ENCODE measurements at places on chromosomes 3 and 15. TPM values are rescaled to one million over a fixed set of nuclear protein-coding genes. Genes with fewer than 3 reads are reported as not detected.

- no peak overlapping the region for H3K27ac ChIP-seq
- no peaks in the 10 kb centered on the region for H3K4me1 ChIP-seq
- peaks cover 1% of the 10 kb centered on the region for H3K27me3 ChIP-seq
- no peak overlapping the region for H3K4me3 ChIP-seq
Observed at GRCh38 chr3:187551416-187551815, 118.8 kb downstream of the SST start.

Gene SLC12A8
- 2.4 TPM for total RNA-seq

DNA sequence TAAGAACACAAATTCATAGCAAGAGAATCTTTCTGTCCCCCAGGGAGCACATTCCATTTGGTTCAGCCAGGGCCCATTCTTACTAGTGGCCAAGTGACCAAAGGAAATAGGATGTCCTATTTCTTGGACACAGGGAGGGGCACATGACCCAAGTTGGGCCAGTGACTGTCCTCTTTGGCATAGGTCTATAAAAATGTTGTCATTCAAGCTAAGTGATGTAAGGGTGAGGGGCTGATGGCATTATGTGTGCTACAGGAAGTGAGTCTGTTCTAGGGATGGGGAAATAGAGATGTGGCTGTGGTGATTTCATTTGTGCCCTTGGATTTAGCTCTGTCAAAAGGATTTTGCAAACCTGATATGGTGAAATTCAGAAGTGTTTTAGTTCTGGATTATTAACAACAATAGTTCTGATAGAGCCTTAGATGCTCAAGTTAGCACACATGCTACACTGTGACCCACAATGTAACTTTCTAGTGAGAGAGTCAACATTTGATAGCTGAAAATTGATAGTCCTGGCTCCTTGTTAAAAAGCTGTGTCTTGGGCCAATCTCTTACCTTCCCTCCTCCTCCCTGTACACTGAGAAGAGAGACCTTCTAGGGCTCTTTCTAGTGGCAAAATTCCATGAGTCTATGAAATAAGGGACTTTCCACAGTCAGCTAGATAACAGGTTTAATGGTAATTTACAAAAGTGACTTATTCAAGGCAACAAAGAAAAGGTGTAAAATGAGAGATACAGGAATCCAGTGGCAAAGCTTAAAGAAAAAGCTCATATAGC lies 117.2 kb downstream of the THRB start:
- DNase-seq = no peak
- H3K27me3 ChIP-seq = no peaks in the 10 kb centered on the region
- H3K27ac ChIP-seq = no peak overlapping the region
- H3K4me3 ChIP-seq = no peak overlapping the region
- H3K36me3 ChIP-seq = no peaks in the 10 kb centered on the region

DNA sequence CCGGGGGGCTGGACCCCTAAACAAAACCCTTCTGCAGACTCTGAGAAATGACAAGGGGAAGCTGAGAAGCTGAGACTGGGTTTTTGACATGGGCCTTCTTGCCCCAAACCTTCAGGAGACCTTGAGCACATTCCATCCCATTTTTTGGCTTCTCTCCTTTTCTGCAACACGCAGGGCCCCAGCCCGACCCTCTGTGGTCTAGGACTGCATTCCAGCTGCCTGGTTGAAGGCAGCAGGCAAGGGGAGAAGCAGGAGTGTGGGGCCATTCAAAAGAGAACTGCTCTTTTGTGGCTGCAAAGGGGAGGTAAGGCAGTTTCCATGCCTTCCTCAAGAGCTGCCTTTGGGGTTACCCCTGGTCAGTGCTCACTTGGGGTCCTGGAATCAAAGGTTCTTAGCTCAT lies 263.0 kb downstream of the TLE3 start:
- no peak overlapping the region for H3K4me3 ChIP-seq
- H3K27ac ChIP-seq = no peak overlapping the region

- no peaks in the 10 kb centered on the region for H3K36me3 ChIP-seq
- no peak overlapping the region for H3K27ac ChIP-seq
- H3K4me1 ChIP-seq = no peaks in the 10 kb centered on the region
- H3K4me3 ChIP-seq = no peak overlapping the region
Observed at GRCh38 chr3:54830658-54831057, 97.2 kb downstream of the LRTM1 start.

DNA sequence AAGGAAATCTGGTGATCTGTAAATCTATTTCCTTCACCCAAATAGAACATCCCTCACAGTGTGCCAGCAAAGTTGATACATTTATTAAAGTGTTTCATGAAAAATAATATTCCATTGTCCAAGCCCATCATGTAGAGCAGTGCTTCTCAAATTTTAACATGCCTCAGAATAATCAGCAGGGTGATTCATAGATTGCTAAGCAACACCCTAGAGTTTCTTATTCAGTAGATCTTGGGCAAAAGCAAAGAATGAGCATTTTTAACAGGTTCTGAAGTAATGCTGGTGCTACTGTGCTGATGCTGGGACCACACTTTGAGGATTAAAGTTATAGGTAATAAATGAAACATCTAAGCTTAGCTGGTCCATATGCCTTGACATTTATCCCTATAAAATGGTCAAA lies 210.5 kb downstream of the ZIC4 start:
- no peaks in the 10 kb centered on the region for H3K36me3 ChIP-seq
- H3K4me1 ChIP-seq = no peaks in the 10 kb centered on the region
- H3K27ac ChIP-seq = no peak overlapping the region
- H3K27me3 ChIP-seq = no peaks in the 10 kb centered on the region
- H3K4me3 ChIP-seq = no peak overlapping the region

Gene DUSP7
- total RNA-seq = 9.5 TPM

DNA sequence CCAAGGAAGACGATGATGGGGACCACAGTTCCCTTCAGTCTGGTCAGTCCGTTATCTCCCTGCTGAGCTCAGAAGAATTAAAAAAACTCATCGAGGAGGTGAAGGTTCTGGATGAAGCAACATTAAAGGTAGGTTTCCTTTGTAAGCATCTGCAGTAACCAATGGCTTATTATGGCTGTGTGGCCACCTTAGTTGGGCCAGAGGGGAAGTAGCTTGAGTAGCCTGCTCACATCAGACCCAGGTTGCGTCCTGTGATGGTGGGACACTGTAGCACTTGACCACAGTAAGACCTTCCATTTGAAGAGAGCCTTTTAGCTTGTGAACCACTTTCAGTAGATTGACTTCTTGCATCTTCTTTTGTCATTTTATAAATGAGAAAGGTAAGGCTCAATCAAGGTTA lies 22.6 kb downstream of the STARD5 start:
- H3K27ac ChIP-seq = no peak overlapping the region
- DNase-seq = no peak
- no peaks in the 10 kb centered on the region for H3K36me3 ChIP-seq
- no peak overlapping the region for H3K4me3 ChIP-seq
- H3K27me3 ChIP-seq = peaks cover 5% of the 10 kb centered on the region
- peaks cover 8% of the 10 kb centered on the region for H3K4me1 ChIP-seq

Gene SLC27A2
- total RNA-seq = not detected

GRCh38 chr3:23981955-23982354 lies 36.9 kb downstream of the NR1D2 start:
- no peaks in the 10 kb centered on the region for H3K27me3 ChIP-seq
- peak; percentile 23 for DNase-seq
- peak overlapping the region; percentile 90 for H3K27ac ChIP-seq

Gene ZIC4
- not detected for total RNA-seq

- H3K27ac ChIP-seq = peak overlapping the region; percentile 48
- peaks cover 9% of the 10 kb centered on the region for H3K36me3 ChIP-seq
Observed at GRCh38 chr3:42077785-42078184, 13.4 kb upstream of the TRAK1 start.

DNA sequence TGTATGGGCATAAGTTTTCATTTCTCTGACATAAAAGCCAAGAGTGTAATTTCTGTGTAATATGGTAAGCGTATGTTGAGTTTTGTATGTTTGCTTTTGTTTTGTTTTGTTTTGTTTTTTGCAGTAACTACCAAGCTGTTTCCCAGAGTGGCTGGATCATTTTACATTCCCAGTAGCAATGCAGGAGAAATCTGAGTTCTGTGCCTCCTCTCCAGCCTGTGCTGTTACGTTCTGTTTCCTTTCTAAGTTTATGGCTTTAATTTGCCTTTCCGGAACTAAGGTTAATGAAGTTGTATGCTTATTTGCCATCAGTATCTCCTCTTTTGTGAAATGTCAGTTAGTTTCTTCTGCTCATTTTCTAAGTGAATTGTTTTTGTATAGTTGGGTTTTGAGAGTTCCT lies 307.8 kb downstream of the GABRG3 start:
- no peak overlapping the region for H3K4me3 ChIP-seq
- H3K27me3 ChIP-seq = peaks cover 4% of the 10 kb centered on the region
- no peaks in the 10 kb centered on the region for H3K36me3 ChIP-seq
- peaks cover 35% of the 10 kb centered on the region for H3K4me1 ChIP-seq
- no peak for DNase-seq

Gene IRAK2
- total RNA-seq = 0.20 TPM

- H3K27ac ChIP-seq = no peak overlapping the region
- H3K27me3 ChIP-seq = peaks cover 3% of the 10 kb centered on the region
- DNase-seq = no peak
- H3K4me3 ChIP-seq = no peak overlapping the region
- peaks cover 6% of the 10 kb centered on the region for H3K4me1 ChIP-seq
Observed at GRCh38 chr15:88178631-88179030, 77.9 kb downstream of the NTRK3 start.

DNA sequence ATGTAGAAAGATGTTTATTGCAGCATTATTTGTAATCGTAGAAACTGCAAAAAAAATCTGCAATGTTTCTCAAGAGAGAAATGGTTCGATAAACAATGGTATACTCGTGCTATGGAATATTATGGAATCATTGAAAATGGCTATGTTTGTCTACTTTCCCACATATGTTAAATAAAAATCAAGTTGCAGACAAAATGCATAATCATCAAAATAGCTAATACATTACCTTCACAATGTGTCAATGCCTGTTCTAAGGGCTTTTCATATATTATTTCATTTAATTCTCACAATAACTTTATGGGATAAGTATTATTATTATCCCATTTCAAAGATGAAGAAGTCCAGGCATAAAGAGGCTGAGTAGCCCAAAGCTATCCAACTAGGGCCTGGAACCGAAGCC lies 2.2 kb upstream of the EIF2B5 start:
- peaks cover 9% of the 10 kb centered on the region for H3K4me1 ChIP-seq
- DNase-seq = no peak
- no peak overlapping the region for H3K27ac ChIP-seq
- no peak overlapping the region for H3K4me3 ChIP-seq
- H3K36me3 ChIP-seq = no peaks in the 10 kb centered on the region
- peaks cover 2% of the 10 kb centered on the region for H3K27me3 ChIP-seq

Gene CDHR4
- not detected for total RNA-seq

Gene KBTBD13
- total RNA-seq = not detected

- DNase-seq = no peak
- H3K36me3 ChIP-seq = no peaks in the 10 kb centered on the region
- H3K4me1 ChIP-seq = no peaks in the 10 kb centered on the region
- no peak overlapping the region for H3K27ac ChIP-seq
- H3K4me3 ChIP-seq = no peak overlapping the region
Observed at GRCh38 chr15:34064438-34064837, 25.4 kb upstream of the AVEN start.

Gene FILIP1L
- total RNA-seq = 4.3 TPM

DNA sequence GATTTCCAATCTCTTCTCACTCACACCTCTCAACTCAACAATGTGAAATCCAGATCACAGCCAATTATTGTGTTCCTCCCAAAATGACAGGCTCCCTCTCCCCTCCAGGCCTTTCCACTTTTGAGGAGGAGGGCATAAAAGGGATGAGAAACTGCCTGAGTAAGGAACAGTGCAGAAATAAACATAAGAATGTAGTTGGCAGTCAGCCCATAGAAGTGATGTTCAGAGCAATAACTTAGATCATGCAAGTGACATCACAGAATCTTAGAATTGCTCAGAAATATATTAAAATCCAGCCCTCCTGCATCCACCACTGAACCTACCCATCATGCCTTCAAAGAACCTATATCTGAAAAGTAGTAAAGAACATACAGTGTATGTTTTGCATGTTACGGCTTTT lies 299.4 kb upstream of the GADL1 start:
- H3K27ac ChIP-seq = no peak overlapping the region
- no peaks in the 10 kb centered on the region for H3K4me1 ChIP-seq
- no peak for DNase-seq
- no peaks in the 10 kb centered on the region for H3K36me3 ChIP-seq

GRCh38 chr15:94239474-94239873 lies 8.1 kb downstream of the MCTP2 start:
- peaks cover 1% of the 10 kb centered on the region for H3K27me3 ChIP-seq
- H3K4me1 ChIP-seq = no peaks in the 10 kb centered on the region
- H3K4me3 ChIP-seq = no peak overlapping the region
- H3K36me3 ChIP-seq = no peaks in the 10 kb centered on the region
- DNase-seq = no peak
- no peak overlapping the region for H3K27ac ChIP-seq
